ENCODE measurements at places on chromosomes 7 and 10.

DNA sequence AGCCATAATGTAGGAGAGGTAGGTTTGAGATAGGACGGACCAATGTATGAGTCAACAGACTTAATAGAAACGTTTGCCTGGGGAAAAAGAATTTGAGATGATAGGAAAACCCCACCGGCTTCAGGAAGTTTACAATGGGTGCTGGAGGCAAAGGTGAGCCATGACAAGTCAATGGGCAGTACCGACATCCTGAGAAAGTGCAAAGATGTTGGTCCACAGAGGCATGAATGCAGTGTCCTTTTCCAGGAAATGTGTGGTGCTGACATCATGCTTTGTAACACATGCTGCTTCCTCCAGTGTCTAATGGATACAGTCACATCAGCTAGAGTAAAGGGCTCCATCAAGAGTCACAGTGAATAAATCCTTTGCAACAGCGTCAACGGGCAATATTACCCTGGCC is 533.6 kb downstream of the INHBA start:
- DNase-seq = no peak

DNA sequence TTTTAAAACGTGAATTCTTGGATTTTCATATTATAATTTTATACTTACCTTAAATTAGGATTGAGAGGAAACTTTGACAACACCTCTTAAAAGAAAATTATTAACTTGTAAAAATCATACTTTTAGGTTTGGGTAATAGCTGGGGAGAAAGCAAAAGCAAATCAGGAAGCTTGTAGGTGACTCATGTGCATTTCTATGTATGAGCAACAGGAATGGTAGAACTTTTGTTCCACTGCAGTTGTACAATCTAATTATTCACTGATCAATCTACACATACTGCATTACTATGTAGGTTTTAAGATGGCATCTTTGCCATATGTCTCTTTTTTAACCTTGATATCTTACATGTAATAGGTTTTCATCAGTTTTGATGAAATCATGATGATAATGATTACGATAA is 223.2 kb downstream of the PRKG1 start:
- no peak for DNase-seq

DNA sequence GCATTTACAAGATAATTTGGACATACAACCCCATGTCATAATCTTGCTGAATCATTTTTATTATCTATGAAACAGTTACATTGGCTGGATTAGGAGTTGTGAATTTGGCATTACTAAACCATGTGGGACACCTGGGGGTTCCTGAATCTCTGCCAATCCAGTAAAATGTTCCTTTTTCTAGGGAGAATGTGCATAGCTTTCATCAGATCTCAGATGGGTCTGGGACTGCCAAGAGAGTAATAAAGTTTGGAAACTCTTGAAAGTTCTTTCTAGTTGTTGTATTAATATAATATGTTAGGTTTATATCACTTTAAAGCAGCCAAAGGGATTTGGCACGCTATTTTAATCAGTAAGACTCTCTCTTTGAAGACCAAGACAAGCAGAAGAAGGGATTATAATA is 62.7 kb downstream of the SEMA3E start:
- DNase-seq = no peak

DNA sequence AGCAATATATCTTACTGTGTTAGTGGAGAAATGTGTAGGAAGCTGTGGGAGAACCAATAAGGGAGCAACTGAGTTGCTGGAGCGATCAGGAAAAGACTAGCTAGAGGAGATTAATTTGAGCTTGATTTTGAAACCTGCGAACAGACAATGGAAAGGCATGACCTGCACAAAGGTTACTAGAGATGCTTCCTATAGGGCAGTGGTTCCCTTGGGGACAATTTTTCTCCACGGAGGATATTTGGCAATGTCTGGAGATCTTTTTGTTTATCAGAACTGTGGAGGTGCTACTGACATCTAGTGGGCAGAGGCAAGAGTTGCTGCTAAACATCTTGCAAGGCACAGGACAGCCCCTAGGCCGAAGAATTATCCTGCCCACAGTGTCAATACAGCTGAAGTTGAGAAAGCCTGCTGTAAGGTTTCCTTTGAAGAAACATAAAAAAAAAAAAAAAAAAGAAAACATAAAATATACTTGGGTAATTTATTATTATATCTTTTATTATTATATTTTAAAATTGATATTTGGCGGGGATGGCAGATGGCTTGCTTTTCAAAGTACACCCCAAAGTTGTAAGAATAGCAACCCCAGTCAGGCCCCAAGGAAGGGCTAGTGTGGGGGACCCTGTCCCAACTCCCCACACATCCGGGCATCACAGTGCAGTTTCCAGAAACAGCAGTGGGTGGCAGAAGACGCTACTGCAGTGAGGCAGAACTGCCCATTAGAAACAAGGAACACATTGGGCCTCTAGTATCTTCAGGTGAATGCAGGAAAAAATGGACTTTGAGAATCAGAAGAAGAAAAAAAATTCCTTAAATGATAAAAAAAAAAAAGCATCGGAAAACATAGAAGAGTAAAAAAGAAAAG is 481.6 kb downstream of the SH2D4B start:
- no peak for DNase-seq

DNA sequence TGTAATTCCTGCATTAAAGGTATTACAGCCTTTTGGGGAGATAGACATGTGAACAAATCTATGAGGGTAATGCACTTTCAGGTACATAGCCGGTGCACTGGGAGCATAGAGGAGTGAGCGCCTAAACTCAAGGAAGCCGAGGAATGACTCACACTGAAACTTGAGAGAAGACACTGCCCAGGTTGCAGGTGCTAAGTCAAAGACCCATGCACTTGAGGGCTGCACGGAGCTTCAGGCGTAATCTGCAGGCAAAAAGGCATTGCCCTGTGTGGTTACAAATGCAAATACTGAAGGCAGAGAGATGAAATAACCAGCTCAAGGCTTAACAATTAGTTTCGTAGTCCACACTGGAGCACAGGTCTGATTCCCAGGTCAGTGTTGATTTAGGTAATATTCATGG is 51.0 kb upstream of the OSBPL3 start:
- no peak for DNase-seq

DNA sequence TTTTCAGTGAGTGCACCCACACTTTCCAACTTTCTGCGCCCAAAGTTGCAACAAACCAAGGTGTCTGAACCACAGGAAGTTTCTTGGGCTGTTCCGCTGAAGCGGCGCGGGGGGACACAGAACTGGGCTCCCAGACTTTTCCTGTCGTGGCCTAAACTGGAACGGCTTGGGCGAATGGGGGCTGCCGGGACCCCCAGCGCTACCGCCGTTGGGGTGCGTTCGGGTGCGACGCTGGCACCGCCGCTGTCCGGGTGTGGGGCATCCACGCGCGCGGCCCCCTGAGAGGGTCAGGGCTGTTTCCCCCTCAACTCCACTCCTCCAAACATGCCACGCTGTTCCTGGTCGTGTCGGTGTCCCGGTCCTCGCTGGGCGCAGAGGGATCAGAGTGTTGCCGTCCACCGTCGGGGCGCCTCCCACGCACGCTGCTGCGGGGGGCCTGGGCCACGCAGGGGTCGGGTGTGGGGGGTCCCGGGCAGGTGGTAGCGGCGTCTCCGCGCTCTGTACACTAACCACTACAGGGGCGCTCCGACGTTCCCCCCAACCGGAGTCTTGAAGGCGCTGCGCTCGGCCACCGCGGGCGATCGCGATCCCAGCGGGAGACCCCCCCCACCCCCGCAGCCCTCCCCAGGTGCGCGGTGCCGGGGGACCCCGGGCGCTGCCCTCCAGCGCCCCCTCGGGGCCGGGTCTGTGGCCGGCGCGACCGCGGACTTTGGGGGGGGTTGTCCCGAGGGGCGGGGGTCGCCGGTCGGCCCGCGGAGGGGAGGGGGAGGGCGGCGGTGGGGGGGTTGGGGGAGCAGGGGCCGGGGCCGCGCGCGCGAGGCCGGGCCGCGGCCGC is 2.2 kb upstream of the CUX1 start:
- peak; percentile 59 for DNase-seq

DNA sequence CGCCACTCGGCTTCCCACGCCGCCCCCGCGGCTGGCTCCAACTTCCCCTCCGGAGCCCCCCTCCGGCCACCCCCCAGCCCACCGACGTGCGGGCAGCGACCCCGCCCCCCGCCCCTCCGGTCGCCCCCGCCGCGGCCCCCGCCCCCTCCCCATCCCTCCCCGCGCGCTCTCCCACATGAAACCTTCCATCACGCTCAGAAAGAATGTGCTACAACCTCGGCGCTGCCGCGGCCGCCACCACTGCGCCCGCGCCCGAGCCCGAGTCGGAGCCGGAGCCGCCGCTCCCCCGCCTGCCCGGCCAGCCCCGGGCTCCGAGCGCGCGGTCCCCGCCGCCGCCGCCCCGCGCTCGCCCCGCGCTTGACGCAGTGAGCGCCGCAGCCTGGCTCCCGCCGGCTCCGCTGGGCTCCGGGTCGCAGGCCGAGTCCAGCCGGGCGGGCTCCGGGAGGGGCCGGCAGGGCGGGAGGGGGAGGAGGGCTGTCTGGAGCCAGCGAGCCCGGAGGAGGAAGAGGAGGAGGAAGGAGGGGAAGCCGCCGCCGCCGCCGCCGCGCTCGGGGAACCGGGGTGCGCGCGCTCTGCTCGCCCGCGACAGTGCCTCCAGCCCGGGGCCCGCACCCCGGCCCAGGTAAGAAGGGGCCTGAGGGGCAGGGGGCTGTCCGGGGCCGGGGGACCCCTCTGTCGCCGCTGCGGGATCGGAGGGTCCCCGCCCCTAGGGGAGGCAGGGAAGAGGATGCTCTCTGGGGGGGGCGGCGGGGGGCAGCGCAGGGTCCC is 4.3 kb upstream of the ELFN1 start:
- no peak for DNase-seq

- DNase-seq = no peak
Measured at GRCh38 chr10:79409726-79410085, 35.7 kb downstream of the ZCCHC24 start.

DNA sequence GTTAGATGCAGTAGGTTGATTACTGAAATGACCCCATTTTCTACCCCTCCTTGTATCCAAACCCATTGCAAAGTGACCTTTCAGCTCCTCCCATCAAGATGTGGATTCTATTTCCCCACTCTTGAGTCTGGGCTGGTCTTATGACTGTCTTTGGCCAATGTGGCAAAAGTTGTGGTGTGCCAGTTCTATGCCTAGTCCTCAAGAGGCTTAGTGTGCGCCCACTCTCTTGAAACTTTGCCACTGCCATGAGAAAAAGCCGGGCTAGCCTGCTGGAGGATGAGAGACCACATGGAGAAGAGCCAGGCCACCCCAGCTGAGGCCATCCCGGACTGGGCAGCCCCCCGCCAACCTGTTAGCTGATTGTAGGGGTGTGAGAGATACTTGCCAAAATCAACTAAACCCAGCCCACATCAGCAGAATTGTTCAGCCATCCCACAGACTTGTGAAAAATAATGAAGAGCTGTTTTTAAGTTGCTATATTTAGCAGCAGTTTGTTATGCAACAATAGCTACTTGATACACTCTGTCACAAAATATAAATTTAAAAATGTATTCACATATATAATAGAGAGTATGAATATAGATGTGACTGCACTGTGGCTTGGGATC is 131.0 kb upstream of the PALS2 start:
- DNase-seq = no peak

DNA sequence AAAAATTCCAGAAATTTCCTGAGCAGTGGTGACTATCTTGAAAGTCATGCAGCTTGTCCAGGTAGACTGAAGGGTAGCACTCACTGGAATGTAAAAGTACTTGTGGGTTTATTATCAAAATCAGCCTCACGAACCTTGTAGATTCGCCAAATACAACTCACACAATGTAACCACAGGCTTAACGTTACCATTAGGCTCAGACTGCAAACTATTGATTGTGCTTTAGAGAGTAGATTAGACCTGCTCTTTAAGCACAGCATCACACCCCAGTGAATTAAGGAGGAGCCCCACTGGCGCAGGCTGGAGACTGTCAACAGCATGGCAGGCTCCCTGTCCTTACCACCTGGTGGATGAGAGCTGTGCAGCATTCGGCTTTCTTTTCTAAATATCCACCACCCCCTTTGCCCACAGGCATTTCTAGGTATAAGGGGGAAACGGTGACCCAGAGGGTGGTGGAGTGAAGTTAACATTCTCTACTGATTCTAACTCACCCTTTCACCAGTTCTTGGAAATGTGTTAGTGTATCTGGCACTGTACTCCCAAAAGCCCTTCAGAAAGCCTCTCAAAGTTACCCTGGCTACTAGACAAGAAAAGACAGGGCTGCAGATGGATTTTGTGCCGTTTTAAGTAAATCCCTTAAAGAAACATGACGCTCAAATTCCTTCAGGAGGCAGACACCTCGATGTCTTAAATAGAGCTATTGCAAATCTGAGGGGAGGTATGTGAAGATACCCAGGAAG is 56.6 kb downstream of the GSDME start:
- no peak for DNase-seq

- DNase-seq = no peak
Measured at GRCh38 chr10:16923309-16923708, 106.1 kb upstream of the RSU1 start.

DNA sequence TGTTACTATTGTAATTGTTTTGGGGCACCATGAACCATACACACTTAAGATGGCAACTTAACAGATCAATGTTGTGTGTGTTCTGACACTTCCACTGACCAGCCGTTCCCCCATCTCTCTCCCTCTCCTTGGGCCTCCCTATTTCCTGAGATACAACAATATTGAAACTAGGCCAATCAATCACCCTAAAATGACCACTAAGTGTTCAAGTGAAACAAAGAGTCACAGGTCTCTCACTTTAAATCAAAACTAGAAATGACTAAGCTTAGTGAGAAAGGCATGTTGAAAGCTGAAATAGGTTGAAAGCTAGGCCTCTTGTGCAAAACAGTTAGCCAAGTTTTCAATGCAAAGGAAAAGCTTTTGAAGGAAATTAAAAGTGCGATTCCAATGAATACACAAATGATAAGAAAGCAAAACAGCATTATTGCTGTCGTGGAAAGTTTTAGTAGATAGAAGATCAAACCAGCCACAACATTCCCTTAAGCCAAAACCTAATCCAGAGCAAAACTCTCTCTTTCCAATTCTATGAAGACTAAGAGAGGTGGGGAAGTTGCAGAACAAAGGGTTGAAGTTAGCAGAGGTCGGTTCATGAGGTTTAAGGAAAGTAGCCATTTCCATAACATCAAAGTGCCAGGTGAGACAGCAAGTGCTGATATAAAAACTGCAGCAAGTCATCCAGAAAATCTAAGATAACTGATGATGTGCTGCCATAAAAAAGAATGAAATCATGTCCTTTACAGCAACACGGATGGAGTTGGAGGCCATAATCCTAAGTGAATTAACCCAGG is 90.6 kb downstream of the MTPN start:
- no peak for DNase-seq

- DNase-seq = no peak
Measured at GRCh38 chr10:123398180-123398591, 244.0 kb downstream of the BUB3 start.

Data from stimulated activated CD8-positive, alpha-beta memory T cell treated with anti-CD3 and anti-CD28 coated beads, Interleukin-12 subunit alpha, Interleukin-12 subunit beta, amount 100 ng/mL, for 4 hours (primary cell).